Muscle of leg (tissue), 16 donors: ENCODE measurements at places on chromosomes 5 and 9.

DNA sequence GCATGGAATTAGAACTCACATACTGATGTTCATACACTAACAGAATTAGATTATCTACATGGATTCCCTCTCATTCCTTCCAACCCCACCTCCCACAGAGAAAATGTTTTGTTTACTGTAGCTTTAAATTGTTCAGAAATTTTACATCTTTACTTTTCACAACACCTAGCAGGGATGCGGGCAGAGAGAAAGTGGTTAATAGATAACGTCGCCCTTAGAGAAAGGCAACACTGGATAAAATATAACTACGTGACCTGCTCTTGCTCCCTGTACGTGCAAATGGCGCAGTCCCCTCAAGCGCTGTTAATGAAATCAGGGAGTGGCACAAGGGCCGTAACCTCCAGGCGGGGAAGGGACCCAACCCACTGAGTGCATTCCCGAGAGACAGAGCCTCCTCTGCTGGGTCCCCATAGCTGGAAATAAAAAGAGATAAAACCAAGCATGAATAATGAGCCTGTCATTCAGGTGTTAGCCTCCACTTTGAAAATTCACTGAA lies 125.3 kb upstream of the DAPK1 start:
- DNase-seq = no peak

GRCh38 chr5:53713978-53714666 lies 153.7 kb downstream of the NDUFS4 start:
- DNase-seq = no peak

- DNase-seq = peak; percentile 37
Observed at GRCh38 chr5:142175039-142175438, 66.5 kb downstream of the NDFIP1 start.

- DNase-seq = peak; percentile 21
Observed at GRCh38 chr9:37197158-37198038, 77.0 kb downstream of the ZCCHC7 start.

DNA sequence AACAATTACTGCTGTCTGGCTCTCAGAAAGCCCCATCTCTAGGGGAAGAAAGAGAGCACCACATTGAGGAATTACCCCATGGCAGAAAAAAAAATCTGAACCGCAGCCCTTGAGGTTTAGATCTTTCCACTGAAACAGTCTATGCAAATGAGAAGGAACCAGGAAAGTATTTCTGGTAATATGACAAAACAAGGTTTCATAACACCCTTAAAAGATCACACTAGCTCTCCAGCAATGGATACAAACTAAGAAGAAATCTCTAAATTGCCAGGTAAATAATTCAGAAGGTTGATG lies 427.1 kb downstream of the PRELID2 start:
- no peak for DNase-seq

DNA sequence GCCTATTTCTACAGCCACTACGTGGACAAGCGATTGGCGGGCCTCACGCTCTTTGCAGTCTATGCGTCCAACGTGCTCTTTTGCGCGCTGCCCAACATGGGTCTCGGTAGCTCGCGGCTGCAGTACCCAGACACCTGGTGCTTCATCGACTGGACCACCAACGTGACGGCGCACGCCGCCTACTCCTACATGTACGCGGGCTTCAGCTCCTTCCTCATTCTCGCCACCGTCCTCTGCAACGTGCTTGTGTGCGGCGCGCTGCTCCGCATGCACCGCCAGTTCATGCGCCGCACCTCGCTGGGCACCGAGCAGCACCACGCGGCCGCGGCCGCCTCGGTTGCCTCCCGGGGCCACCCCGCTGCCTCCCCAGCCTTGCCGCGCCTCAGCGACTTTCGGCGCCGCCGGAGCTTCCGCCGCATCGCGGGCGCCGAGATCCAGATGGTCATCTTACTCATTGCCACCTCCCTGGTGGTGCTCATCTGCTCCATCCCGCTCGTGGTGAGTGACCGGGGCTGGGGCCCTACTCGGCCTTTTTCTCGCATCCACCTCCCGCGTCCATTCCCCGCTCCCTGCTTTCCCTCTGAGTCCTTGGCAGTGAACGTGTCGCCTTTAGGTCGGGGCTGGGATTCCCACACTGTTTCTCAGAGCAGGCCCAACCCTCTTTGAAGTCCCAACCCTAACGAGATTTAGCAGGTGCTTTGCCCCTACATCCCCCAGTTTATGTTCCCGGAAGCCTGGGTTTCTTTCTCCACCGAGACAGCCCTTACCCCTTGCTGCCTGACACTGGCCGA lies 1.8 kb downstream of the PTGER4 start:
- peak; percentile 53 for DNase-seq

GRCh38 chr5:143108498-143109128 lies 294.9 kb downstream of the NR3C1 start:
- no peak for DNase-seq

GRCh38 chr5:132776938-132777208 lies 166 bp downstream of the SEPTIN8 start:
- no peak for DNase-seq
